Right cardiac atrium (tissue), 5 donors: ENCODE measurements at places on chromosomes 3 and 15.

GRCh38 chr3:9549600-9549999 is 4.0 kb downstream of the LHFPL4 start:
- DNase-seq = no peak

GRCh38 chr3:13493867-13494441 is 13.8 kb downstream of the HDAC11 start:
- peak; percentile 42 for DNase-seq

DNA sequence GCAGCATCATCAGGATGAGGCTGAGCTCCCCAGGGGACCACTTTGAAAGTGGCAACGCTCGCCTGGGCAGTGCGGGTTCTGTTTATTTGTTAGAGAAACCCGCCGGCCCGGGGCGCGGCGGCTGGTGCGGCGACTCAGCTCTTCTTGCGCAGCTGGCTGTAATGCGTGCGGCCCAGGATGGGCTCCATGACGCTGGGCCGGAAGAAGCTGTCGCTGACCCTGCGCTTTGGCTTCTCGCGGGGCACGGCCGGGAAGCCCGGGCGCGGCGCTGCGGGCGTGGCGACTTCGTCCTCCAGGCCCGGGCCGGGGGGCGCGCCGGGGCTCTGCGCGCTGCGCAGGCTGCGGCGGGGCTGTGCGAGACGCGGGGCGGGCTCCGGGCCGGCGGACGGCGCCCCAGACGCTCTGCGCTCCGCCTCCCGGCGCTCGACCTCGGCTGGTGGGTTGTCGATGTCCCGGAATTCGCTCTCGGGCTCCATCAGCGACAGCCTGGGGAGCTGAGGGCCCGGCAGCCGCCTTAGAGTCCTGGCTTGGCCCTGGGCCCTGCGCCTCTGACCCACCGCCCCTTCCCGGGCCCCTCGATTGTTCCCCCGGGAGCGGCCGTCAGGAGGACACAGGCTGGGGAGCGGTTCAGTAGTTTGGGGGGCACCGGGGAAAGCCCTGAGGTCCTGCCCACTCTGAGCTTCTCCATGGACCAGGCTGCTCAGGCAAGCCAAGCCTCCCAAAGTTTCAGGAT is 10.3 kb upstream of the KIF7 start:
- DNase-seq = peak; percentile 91

- no peak for DNase-seq
Measured at GRCh38 chr3:16817197-16817596, 67.6 kb upstream of the PLCL2 start.

- DNase-seq = no peak
Measured at GRCh38 chr15:52428297-52428696, 100.4 kb downstream of the MYO5A start.

DNA sequence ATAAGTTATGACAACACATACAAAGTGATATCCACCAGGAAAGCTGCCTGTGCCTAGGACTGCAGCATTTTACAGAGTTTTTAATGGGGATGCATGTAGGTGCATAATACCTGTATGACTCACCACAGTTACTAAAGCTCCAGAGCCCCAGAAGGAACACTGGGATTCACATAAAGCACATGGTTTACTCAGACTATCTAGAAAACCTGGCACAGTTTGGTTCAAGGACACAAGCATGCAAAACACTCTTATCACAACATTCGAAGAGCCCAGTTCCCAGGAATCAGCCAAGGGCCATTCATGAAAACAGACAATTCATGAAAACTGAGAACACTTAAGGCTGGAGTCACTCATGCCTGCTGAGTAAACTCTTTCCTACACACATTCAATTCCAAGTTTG is 261.0 kb downstream of the PYDC2 start:
- DNase-seq = no peak

GRCh38 chr15:94250801-94251200 is 19.4 kb downstream of the MCTP2 start:
- DNase-seq = no peak

- DNase-seq = no peak
Measured at GRCh38 chr3:5014391-5014790, 35.2 kb downstream of the BHLHE40 start.

DNA sequence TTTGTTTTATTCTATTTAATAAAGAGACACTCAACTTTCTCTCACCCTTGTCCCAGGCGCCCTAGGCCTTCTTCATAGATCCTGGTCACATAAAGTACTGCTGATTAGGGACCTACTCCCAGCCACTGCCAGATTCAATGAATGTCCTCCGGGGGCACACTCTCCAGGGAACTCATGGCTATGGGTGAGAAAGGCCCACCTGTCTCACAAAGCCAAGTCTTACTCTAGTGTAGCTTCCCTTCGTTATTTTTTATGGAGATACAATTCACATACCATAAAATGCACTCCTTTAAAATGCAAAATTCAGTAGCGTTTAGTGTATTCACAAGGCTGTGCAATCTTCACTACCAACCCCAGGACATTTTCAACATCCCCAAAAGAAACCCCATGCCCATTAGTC is 87.8 kb downstream of the ADCY5 start:
- no peak for DNase-seq

- DNase-seq = no peak
Measured at GRCh38 chr3:160883373-160883772, 127.3 kb downstream of the PPM1L start.

- DNase-seq = no peak
Measured at GRCh38 chr3:165404357-165405027, 208.3 kb upstream of the SLITRK3 start.

DNA sequence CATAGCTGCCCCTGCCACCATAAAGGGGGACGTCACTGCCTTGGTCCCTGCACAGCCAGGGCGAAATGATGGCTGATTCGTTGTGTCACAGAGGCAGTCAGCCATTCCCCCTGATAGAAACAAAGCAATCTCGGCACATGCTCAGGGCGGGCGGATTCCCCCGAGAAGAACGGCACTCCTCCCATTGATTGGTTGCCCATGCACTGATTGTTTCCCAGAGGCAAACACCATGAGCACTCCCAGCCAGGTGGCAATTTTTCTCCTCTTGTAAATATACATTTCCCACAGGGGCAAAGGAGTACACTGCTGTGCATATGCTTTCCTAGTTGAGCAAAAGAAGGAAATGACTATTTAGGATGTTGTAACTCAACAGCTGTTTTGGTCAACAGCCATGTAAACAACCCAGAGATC is 56.5 kb downstream of the KY start:
- no peak for DNase-seq
